ENCODE measurements at places on chromosomes 12 and 14. TPM values are rescaled to one million over a fixed set of nuclear protein-coding genes. Genes with fewer than 3 reads are reported as not detected.

MYH7 gene
- 0.62 TPM for polyA plus RNA-seq

GPR162 gene
- 12.1 TPM for polyA plus RNA-seq

SINHCAF gene
- polyA plus RNA-seq: 118 TPM

RPS6KA5 gene
- 9.7 TPM for polyA plus RNA-seq

KLRB1 gene
- 2.5 TPM for polyA plus RNA-seq

RFX4 gene
- not detected for polyA plus RNA-seq

FAM177A1 gene
- 48.3 TPM for polyA plus RNA-seq

LUM gene
- polyA plus RNA-seq: 747 TPM

SPRING1 gene
- 29.9 TPM for polyA plus RNA-seq

ZNF140 gene
- polyA plus RNA-seq: 37.0 TPM

SSTR1 gene
- polyA plus RNA-seq: 1.9 TPM

CCDC197 gene
- not detected for polyA plus RNA-seq

C12orf76 gene
- polyA plus RNA-seq: 34.4 TPM

DHRS2 gene
- 0.37 TPM for polyA plus RNA-seq

NYNRIN gene
- polyA plus RNA-seq: 78.3 TPM

SIX6 gene
- not detected for polyA plus RNA-seq

KCNA5 gene
- polyA plus RNA-seq: 0.39 TPM

KRT81 gene
- polyA plus RNA-seq: not detected

MGP gene
- 96.6 TPM for polyA plus RNA-seq

RNF31 gene
- 59.9 TPM for polyA plus RNA-seq

GPR84 gene
- 0.18 TPM for polyA plus RNA-seq

AKAP6 gene
- 3.3 TPM for polyA plus RNA-seq

C12orf75 gene
- polyA plus RNA-seq: 23.5 TPM

SLC7A8 gene
- polyA plus RNA-seq: 107 TPM

OR10P1 gene
- not detected for polyA plus RNA-seq

HELB gene
- polyA plus RNA-seq: 2.8 TPM

LTB4R gene
- 5.9 TPM for polyA plus RNA-seq

SNAPC1 gene
- polyA plus RNA-seq: 18.1 TPM

KRT78 gene
- polyA plus RNA-seq: not detected

FKBP3 gene
- 109 TPM for polyA plus RNA-seq

MMP19 gene
- 10.5 TPM for polyA plus RNA-seq

CFAP54 gene
- 2.5 TPM for polyA plus RNA-seq

HOXC11 gene
- polyA plus RNA-seq: not detected

RPL41 gene
- 6,288 TPM for polyA plus RNA-seq

CCDC196 gene
- polyA plus RNA-seq: 0.12 TPM
